Urinary bladder (tissue), 4 donors: ENCODE measurements at places on chromosomes 3 and 15.

- DNase-seq = no peak
Measured at GRCh38 chr3:31407665-31408064, 125.1 kb upstream of the STT3B start.

DNA sequence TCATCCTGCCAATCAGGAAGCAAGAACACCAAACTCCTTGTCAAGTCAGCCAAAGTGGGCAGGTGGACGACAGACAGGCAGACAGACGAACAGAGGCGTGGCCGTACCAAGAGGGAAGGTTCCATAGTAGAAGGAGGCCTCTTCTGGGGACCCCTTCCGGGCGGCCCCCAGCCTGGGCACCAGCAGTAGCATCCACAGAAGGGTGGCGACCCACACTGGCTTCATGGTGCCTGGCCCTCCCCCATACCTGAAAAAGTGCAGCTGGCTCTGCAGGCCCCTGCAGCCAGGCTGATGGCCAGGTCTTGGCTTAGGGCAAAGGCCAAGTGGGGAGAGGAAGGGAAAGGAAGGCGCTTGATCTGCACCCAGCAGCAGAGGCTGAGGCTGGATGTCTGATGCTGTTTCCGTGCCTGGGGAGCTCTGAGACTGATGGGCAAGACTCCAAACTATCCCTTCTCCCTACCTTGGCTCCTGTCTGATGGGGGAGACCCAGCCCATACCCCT is 607 bp downstream of the LCTL start:
- no peak for DNase-seq

GRCh38 chr3:165899066-165899465 is 61.8 kb upstream of the BCHE start:
- no peak for DNase-seq

DNA sequence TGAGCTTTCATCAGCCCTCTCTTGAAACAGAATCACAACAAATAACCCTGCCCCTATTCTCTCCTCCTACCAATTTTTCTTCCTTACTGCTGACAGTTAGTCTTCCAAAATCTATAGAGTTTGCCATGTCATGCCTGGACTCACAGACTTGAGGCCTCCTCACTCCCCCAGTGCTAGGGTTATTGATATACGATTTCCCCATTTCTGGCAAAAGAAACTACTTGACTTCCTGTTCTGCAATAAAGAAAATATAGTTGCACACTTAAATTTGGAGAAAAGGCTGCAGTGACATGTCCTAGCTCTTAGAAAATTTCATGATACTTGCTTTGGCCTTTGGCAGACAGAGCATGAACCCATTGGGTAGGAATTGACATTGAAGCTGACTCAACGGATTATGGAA is 75.9 kb downstream of the CYP19A1 start:
- DNase-seq = no peak

GRCh38 chr15:80437334-80437891 is 33.2 kb downstream of the ARNT2 start:
- DNase-seq = no peak

GRCh38 chr3:178393824-178394223 is 142.4 kb upstream of the KCNMB2 start:
- DNase-seq = no peak

GRCh38 chr15:63860555-63860954 is 26.8 kb upstream of the HERC1 start:
- no peak for DNase-seq

DNA sequence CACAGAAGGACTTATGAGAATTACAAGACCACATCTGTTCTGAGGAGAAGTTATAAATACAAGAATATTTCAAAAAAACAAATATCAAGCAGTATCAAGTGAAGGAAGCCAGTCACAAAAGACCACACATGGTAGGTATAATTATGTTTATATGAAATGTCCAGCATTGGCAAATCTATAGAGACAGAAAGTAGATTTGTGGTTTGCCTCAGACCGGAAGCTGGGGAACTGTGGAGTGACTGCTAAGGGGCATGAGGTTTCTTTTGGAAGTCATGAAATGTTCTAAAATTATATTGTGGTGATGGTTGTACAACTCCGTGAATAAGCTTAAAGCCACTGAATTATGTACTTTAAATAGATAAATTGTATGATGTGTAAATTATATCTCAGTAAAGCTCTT is 136.9 kb downstream of the FRMD5 start:
- DNase-seq = no peak

- no peak for DNase-seq
Measured at GRCh38 chr3:20984594-20985205, 766.3 kb downstream of the ZNF385D start.

GRCh38 chr15:47674586-47675232 is 42.6 kb upstream of the SEMA6D start:
- no peak for DNase-seq

DNA sequence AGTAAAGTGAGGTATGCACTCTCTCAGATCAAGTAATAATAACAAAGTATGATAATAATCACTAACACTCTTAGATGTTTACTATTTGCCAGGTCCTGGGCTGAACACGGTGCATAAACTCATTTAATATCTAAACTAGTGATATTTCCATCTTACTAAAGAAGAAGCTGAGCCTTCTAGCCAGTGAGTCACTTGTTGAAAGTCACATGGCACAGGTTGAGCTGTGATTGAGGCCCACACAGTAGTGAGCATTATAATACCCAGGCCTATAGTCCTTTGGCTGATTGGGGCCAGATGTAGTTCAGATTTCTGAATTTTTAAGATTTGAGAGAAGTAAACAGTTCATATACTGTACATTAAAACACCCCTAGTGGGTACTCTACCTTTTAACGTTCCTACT is 93.2 kb upstream of the CCDC80 start:
- DNase-seq = no peak

- DNase-seq = no peak
Measured at GRCh38 chr15:69323893-69324430, 25.2 kb downstream of the PAQR5 start.

GRCh38 chr3:36868614-36869436 is 76.0 kb downstream of the TRANK1 start:
- peak; percentile 6 for DNase-seq

DNA sequence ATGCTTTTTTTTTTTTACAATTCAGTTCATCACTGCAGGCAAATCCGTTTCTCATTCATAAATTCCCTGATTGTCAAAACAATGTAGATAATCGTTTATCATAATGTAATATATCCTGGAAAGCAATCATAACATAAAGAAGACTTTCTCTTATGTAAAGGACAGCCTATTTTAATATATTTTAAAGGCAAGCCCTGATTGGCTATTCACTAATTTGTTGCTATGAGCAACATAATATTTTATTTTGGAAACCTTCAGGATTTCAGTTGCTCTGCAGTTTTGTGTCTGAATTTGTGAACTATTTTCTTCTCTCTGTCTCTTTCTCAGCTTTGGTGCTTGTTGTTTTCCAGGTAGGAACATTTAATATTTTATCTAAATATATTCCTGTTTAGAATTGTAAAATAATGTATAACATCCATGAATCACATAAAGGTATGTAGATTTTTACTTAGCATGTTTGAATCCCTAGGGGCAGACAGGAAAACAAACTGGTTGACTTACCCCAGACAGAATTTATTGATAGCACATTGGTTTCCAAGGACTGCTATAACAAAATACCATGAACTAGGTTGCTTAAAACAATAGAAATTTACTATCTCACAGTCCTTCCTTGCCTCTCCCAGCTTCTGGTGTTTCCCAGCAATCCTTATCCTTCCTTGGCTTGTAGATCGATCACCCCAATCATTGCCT is 253.5 kb downstream of the CDIN1 start:
- no peak for DNase-seq

DNA sequence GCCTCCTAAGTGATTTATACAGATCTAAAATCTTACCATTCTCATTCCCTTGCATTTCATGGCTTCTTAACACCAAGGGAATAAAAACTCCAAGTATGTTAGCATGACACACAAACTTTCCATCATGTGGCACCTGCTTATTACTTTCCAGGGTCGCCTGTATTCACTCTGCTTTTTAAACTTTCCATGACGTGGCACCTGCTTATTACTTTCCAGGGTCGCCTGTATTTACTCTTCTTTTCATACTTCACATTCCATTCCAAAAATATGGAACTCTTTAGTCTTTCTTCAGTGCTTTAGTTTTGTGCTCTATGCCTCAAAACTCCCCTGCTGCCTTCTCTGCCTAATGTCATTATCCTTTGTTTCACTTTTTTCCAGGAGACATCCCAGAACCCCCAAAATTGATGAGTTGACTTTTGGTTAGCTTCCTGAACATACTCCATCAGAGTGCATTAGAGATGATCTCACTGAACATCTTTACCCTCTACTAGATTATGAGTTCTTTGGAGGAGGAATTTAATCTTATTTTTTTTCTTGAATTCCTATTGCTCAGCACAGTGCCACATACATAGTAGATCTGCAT is 47.0 kb downstream of the CALML4 start:
- no peak for DNase-seq

DNA sequence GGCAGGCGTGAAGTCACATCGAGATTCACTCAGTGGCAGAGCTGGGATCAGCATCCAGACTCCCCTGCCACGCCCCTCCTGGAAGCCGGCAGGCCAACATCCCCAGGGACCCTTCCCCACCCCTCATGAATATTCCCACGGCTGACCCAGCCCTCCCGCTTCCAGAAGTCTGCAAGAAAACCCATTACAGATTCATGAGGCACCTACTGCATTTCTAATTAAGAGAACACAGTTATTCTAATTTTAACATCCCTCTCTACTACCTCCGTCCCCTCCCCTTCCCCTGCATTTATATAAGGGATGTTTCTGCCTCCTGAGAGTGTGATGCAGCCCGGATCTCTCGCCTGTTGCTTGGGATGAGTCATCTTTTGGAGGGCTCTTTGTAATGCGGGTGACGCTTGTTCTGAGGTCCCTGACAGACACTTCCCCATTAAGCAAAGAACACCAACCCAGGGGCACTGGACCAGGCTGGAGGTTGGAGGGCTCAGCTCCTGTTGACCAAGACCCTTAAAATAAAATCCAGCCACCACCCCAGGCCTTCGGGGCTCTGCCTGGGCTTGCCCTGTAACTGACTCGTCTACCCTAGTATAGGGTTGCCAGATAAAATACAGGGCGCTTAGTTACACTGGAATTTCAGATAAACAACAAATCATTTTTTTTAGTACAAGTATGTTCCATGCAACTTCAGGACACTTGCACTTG is 118.7 kb downstream of the NUP210 start:
- DNase-seq = no peak

DNA sequence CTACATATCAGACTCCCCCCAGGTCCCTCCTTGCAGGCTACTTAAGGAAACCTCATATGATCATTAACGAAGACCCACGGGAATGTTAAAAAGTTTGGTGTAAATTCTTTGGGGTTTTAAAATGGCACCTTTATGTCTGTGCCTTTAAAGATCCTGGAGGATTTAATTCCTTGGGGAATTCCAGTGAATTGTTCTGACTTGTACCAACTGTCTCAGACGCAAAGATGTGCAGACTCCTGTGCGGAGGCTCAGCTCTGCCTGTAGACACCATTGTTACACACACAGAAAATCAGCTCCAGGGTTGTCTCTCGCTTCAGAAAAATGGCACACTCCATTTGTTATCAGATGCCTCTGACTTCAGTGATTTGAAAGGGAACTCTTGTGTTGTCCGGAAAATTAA is 414.4 kb upstream of the CFAP20DC start:
- no peak for DNase-seq

DNA sequence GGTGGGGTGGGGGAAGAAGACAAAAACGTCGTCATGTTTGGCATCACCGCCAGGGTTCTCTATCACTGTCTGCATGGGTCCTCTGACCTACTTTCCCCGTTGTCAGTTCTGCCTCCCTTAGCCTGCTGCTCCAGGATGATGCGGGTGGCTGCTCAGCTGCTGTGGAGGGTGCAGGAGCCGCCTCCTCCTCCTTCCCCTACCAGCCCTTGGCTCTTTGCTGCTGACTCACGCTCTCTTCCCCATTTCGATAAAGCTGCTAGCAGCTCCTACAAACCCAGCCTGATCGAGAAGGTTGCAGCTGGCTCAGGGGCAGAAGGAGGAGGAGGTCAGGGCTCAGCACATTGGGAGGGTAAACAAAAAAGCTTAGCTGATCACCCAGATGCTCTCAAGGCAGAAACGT is 49.5 kb upstream of the SEC13 start:
- no peak for DNase-seq

DNA sequence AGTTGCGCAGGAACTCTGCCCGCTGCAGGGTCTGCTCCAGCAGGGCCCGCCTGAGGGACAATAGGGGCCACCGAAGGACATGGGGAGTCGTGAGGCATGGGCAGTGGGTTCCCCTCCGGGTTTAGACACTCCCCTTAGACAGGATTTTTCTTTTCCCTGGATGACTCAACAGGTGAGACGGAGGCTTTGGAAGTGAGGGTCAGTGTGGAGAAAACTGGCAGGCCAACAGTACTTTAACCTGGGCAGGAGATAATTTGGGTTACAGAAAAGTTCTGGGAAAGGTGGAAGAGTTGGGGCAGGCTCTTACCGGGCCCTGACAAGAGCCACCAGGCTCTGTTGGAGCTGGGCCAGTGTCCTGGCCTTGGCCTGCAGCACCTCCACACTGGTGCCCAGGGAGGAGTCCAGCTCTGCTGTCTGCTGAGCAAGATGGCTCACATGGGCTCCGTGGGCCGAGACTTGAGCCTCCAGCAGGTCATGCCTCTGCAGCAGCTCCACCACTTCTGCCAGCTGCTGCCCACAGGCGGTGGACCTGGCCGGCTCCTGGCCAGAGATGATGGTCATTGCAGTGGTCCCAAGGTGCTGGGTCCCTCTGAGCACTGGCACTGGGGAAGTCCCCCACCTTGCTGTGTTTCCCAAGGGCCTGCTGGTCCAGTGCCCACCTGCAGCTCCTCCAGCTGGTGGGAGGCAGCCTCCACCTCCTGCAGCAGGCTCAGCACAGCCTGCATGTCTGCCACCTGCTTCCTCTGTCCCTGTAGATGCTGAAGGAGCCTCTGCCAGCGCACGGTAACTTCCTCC is 11.0 kb downstream of the SPTBN5 start:
- DNase-seq = no peak

DNA sequence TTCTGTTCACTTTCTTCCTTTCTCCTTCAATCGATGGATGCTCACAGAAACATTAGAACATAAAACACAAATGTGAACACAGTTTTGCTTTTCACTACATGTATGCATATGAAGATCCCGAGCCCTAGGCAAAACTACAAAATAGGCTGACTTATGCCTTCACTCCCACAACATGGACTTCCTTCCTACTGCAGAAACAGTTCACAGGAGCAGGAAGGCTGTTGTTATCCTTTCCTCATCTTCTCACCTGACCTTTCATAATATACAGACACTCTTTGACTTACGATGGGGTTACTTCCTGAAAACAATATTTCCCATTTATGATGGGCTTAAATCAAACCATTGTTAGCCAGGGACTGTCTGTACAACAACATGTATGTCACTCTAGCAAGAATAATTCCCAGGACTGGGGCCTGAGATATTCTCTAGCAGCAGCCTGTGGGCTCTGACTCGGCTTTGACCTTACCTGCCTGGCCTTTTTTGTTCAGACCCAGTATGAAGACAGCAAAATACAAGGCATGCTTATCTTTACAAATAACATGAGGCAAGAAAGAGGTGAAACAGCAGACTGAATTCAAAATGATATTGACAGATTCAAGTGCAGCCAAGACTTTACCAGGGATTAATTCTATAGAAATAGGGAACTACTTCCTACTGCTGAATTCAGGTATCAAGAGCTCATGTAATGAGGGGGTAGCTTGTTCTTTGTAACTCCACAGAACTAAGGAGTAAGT is 51.8 kb upstream of the PLXND1 start:
- no peak for DNase-seq

GRCh38 chr15:42016971-42017370 is 3.9 kb downstream of the PLA2G4E start:
- DNase-seq = no peak

GRCh38 chr15:60118146-60118545 is 114.0 kb downstream of the FOXB1 start:
- DNase-seq = no peak

GRCh38 chr3:26118165-26118564 is 328.3 kb downstream of the OXSM start:
- DNase-seq = no peak

- DNase-seq = no peak
Measured at GRCh38 chr3:179701176-179701827, 48.5 kb downstream of the USP13 start.
